ENCODE measurements at places on chromosomes 12 and 14.
A peak's percentile ranks its signal among the peaks of the same experiment; 100 is the strongest.

- no peak for DNase-seq
Measured at GRCh38 chr12:89556976-89557375, 31.1 kb upstream of the POC1B start.

- DNase-seq: no peak
Measured at GRCh38 chr14:79254069-79254775, 957.1 kb downstream of the DIO2 start.

- no peak for DNase-seq
Measured at GRCh38 chr14:61048640-61049039, 67.6 kb downstream of the SLC38A6 start.

GRCh38 chr14:50052517-50052916 lies 63.9 kb downstream of the VCPKMT start:
- DNase-seq: no peak

DNA sequence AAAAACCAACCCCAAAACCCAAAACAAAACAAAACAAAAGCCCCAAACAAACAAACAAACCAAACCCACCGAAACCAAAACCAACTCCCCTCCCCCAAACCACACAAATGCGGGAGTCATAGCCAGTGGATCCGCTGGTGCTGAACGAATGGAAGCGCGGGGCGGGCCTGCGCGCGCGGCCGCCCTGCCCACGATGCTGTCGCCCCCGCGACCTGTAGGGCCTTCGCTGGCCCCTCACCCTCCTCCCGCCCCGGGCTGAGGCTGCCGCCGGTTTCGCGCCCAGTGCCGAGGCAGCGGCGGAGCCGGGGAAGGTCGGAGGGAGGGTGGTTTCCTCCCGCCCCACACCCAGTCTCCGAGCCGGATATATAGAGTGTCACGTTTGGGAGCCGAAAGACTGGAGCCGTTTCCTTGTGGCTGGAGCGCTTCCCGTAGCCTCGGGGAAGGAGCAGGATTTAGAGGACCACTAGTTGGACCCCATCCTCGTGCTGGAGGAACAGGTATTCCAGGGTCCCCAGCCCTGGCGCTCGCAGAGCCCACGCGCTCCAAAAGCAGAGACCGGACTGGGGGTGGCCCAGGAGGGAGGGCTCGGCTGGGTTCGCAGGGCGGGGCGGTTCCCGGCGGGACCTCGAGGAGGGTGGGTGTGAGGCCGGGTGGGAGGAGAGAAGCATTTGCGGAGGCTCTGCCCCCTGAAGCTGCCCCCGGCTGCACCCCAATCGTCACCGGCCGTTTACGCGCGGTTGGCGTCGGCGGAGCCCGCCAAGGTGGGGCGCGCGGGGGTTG lies at the start of gene FAR2:
FAR2 (plus strand) TSS at position 368 of the 780 bp plus-strand sequence. CDS start 121,172 bp downstream, outside the sequence.
- peak; percentile 54 for DNase-seq

- DNase-seq: no peak
Measured at GRCh38 chr12:114769634-114770033, 85.7 kb upstream of the TBX3 start.

GRCh38 chr14:67987606-67988005 lies 168.0 kb downstream of the RAD51B start:
- DNase-seq: no peak

DNA sequence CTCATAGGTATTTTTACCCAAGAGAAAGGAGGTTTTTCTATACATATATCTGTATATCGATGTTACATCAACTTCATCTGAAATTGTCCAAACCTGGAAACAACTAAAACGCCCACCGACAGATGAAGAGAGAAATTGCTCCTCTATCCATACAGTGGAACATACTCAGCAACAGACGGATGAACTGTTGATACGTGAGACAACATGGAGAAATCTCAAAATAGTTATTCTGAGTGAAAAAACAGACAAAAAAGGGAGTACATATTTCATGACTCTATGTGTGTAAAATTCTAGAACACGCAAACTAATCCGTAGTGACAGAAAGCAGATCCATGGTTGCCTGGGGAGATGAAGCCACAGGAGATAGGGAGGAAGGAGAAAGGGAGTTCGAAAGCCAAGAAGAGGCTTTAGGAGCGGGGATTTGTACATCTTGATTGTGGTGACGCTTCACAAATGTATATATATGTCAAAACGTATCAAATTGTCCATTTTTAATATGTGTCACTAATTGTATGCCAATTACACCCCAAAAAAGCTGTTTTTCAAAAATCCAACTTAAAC lies 37.6 kb upstream of the C14orf180 start:
- no peak for DNase-seq

DNA sequence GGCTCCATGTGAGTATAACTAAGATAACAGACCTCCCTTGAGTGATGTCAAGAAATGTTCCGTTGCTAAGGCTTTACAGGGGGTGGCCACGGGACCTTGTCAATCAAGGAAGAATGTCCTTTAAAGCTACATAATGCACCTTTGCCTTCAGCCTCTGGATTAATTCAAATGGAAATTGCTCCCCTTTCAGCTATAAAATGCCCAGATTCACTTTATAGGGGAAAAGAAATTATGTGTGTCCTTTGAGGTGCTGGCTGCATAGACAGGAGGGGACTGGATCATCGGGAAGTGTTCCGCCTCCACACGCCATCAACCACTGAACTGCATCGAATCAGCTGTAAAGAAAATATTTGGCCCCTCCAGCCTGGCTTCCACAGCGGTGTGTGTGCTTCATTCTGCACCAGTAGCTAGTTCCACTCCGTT lies 415.4 kb downstream of the DPF3 start:
- no peak for DNase-seq

DNA sequence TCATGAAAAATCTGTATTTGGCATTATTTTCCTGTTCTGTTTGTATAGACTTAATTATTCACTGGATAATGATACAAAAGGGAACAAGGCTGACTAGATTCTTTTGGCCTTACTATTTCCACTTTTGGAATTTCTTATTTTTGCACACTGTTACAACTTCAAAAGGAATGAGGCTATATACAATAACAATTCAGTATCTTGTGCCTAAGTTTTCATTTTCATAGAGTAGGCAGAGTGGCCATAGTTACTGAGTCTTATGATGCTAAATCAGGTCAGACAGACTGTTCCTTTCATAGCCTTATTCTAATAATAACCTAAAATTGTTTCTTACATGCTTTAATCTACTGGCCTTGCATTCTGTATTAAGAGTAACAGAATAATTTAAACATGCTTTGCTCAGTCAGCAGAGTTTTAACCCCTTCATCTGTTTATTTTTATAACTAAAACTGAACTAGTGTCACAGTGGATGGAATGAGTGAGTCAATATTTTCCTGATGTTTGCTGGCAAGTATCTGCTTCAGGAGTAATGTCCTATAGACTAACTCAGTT lies 10.5 kb downstream of the TTC8 start:
- DNase-seq: no peak

DNA sequence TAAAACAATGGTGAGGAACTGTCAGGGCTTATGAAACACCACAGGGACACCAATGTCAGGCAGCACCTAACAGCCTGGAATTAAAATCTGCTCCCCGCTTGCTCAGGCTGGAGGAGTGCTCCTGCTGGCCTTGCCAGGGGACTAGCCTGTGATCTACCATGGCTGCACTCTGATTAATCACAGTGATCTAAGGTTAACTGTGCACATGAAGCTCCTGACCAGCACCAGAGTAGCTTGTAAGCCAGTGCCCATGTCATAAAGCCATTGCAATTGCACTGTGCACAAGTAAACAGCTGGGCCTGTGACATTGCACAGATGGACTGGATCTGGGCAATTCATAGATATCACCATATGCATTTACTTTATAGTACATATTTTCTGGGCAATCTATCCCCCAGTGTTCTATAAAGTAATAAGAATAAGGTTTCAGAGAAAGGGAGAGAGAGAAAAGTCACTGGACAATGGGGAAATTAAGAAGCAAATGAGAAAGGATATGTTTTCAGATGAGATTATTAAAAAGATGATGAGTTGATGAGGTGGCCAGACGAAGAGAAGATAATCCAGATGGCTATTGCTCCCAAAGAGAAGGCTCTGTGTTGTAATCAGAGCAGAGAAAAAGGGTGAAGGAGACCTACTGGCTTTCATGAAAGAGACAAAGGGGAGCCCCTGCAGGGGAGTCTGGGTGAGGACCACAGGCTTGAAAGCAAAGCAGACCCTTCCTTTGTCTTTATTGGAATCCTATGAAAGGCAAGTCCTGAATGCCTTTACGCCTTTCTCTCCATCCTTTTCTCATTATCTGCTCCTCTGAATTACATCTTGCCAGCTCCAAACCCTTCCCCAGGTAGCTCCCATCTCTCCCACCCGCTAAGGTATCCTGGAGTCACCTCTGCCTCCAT lies 145.8 kb downstream of the SLC38A6 start:
- no peak for DNase-seq

GRCh38 chr14:54715239-54715638 lies 148.3 kb downstream of the SAMD4A start:
- no peak for DNase-seq

GRCh38 chr12:39763890-39764169 lies 144.2 kb upstream of the ABCD2 start:
- DNase-seq: no peak

GRCh38 chr12:130419116-130419515 lies 81.4 kb downstream of the PIWIL1 start:
- no peak for DNase-seq

DNA sequence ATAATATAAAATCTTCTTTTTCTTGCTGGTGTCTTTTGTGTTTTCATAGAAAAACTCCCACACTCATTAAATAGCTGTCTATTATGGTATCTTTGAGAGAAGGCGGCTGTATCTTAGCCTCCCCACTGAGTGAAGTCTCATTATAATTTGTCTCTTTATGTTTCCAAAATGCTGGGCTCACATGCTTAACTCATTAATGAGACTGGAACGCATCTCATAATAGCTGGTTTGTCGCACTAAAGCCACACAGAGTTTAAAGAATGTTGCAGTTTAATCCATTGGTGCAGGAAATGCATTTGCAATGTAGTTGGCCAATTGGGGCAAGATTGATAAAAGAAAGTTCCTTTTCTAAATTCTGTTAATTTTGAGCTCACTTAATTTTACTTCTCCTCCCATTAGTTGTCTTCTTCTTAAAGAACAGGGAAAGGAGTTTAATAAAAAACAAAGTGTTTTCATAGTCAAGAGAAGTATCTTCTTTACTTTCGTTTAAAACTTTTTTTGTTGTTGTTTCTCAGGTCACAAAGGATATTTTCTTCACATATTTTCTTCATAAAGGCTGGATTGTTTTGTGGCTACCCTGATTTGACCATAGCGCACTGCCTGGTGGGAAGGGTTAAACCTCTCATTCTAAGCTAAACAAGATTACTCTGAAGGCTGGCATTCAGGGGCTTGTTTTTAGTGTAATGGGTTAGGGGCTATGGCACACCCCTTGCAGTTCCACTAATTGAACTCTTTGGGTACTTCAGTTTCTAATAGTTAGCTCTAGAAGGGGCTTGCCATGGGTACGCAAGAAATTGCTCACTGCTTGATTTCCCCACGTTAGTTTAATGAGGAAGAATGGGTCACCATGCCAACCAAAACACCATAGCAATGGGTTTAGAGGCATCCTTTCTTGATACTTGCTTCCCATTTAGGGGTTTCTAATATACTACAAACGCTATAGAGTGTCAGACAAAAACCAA lies 197.0 kb downstream of the TMTC2 start:
- no peak for DNase-seq

- no peak for DNase-seq
Measured at GRCh38 chr12:9319842-9320173, 111.6 kb upstream of the PZP start.

GRCh38 chr12:131370791-131371347 lies 340.0 kb upstream of the SFSWAP start:
- no peak for DNase-seq

DNA sequence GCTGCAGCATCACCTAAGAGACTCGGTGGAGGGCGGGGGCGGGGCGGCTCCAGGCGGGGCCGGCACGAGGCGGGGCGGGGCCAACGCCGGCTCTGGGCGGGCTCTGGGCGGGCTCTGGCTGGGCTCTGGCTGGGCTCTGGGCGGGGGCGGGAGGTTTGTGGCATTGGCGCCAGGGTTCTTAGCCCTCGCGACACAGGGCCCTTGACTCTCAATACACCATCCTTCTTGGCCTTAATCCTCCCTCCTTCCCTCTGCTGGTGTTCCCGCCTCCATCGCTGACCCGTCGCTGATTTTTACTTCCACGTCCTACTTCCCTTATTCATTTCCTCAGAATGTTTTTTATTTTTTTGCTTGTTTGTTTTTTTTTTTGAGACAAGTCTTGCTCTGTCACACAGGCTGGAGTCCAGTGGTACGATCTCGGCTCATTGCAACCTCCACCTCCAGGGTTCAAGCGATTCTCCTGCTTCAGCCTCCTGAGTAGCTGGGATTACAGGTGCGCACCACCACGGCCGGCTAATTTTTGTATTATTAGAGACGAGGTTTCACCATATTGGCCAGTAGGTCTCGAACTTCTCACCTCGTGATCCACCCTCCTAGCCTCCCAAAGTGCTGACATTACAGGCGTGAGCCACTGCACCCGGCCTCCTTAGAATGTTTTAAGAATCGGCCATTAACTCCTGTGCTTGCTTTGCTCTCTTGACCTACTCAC lies at the start of gene BLTP3B:
BLTP3B (minus strand) TSS at position 24 of the 709 bp plus-strand sequence. CDS start 239 bp downstream, outside the sequence.
- peak; percentile 91 for DNase-seq

DNA sequence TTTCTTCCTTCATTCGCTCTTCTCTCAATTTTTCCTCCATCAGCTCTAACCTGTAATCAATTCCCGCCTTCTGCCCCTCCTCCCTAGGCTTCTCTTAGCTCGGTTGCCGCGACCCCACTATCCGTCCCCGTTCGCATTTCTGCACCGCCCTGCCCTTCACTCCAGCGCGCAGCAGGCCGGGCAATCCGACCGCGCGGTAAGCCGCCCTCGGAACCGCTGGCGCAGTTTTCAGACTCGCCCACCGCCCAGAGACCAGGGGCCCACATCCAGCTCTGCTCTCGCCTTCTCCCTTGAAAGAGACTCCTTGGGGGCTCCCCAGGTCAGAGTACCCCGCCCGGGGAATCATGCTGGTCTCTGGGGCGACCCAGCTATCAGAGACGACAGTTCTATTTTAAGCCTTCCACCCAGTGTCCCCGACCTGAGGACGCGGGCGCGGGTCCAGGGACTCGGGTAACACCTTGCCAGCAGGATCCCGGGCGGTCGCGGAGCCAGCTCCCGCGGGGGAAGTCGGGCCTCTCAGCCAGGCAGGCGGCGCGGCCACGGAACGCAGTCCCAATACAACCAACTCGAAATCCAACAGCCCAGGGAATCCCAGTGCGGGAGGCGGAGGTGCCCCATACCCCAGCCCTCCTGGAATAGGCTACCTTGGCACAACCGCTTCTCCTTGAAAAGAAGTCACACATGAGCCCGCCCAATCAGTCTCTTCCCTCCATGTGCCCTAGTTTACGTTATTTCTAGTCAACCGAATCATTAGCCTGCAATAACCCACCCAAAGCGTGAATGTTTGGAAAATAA lies 5.7 kb upstream of the SLC38A4 start:
- no peak for DNase-seq

GRCh38 chr12:57483466-57483865 lies 3.8 kb upstream of the ARHGAP9 start:
- DNase-seq: no peak

GRCh38 chr14:49621114-49621881 lies 699 bp downstream of the MGAT2 start:
- DNase-seq: peak; percentile 49

GRCh38 chr12:95700316-95700785 lies 90.2 kb downstream of the NTN4 start:
- peak; percentile 70 for DNase-seq
